Pancreas (tissue), 10 donors: ENCODE measurements at places on chromosomes 6 and 20. TPM values are rescaled to one million over a fixed set of nuclear protein-coding genes. Genes with fewer than 3 reads are reported as not detected.
A peak's percentile ranks its signal among the peaks of the same experiment; 100 is the strongest.

GRCh38 chr6:48994811-48995210 is 468.2 kb downstream of the MMUT start:
- no peak for DNase-seq

VWA7 gene
- polyA plus RNA-seq = 5.6 TPM

FABP7 gene
- polyA plus RNA-seq = not detected

DNA sequence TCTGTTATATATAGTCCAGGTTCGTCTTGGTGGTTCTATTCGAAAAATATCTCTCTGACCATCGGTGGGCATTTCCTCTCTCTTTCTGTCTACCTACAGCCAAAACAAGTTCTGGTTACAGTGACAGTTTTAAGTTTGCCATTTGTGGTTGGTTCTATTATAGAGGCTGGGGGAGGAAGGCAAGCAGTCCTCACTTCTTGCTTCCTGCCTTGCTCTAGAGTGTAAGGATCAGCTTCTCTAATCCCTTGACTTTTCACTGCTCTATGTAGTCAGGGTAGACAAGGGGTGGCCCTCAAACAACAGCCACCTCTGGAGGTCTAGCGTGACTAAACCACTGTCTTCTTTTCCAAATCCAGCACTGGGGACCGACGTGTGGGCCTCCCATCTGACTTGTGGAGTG is 16.1 kb downstream of the E2F3 start:
- no peak for DNase-seq

PPDPF gene
- polyA plus RNA-seq = 224 TPM

- DNase-seq = no peak
Observed at GRCh38 chr6:56227071-56227879, 20.1 kb downstream of the COL21A1 start.

LY6G6F gene
- polyA plus RNA-seq = not detected

DNA sequence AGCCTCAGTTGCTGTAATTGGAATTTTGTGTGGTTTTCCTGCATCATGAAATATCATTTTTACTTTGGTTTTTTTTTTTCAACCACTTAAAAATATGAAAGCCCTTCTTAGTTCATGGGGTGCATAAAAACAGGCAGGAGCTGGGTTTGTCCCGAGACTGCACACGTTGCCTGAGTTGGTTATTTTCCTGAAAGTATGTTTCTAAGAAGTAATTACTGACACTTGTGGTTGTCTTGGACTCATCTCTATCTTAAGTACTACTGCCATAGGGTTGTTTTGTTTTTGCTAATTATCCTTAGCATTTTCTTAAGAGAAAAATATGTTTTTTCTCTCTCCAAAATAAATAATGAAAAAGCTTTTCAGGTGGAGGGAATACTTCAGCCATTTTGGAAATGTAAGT is 40.1 kb downstream of the FAM120B start:
- DNase-seq = no peak

- DNase-seq = no peak
Observed at GRCh38 chr20:16745204-16745603, 3.0 kb upstream of the OTOR start.

GRCh38 chr20:59382157-59382725 is 81.8 kb downstream of the EDN3 start:
- no peak for DNase-seq

DNA sequence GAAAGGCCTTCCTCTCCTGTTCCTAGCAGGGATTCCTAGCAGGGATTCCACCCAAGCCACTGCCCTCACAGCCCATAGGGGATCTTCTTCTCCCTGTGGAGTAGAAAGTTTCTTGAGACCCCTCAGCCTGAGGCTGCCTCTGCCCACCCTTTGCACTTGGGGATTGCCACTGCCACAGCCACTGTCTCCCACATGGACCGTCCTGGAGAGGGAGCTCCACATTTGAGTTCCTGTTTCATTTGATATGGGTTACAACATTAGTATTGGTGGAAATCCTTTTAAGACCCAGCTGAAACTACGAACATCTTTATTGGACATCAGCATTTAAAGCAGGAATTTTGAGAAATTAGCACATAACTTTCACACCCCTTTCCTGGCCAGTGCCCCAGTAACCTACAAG is 25.6 kb downstream of the HLA-G start:
- no peak for DNase-seq

DNA sequence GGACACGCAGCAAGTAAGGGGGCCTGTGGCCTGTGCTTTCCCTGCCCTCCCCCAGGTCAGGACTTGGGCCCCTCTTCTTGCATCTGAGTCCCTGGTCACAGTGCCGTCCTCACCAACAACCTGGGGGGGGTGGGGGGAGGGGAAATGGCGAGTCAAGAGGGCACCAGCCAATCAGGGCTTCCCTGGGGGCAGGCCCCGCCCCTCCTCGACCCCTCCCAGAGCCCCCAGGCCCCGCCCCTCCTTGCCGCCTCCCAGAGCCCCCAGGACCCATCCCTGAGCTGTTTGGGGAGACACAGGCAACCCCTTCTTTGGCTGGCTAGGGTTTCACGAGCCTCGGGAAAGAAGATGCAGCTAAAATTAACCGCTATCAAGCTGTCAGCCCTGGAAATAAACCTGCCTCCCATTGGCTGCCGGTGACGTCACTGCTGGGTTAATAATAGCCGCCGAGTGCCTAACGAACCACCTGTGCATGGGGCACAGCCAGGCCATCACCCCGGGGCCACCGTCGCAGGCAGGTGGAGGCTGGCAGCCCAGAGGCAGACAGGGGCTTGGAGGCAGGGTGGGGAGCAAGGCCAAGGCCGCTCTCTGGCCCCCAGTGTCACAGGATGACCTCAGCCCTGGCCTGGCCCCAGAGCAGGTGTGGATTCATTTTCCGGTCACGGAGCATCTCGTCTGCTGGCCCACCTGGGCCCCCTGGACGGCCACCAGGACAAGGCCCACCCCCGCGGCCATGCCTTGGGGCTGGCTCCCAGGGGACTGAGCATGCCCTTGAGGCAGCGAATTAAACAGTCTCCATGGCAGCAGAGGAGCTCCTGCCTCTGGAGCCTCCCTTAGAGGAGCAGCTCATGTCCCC is 3.2 kb upstream of the EEF1A2 start:
- DNase-seq = peak; percentile 62

- DNase-seq = no peak
Observed at GRCh38 chr6:18260448-18261106, 3.8 kb downstream of the DEK start.

- DNase-seq = no peak
Observed at GRCh38 chr6:4931530-4932227, 72.2 kb downstream of the RPP40 start.

TMC2 gene
- 0.19 TPM for polyA plus RNA-seq
